ENCODE measurements at places on chromosomes 16 and 17.

DNA sequence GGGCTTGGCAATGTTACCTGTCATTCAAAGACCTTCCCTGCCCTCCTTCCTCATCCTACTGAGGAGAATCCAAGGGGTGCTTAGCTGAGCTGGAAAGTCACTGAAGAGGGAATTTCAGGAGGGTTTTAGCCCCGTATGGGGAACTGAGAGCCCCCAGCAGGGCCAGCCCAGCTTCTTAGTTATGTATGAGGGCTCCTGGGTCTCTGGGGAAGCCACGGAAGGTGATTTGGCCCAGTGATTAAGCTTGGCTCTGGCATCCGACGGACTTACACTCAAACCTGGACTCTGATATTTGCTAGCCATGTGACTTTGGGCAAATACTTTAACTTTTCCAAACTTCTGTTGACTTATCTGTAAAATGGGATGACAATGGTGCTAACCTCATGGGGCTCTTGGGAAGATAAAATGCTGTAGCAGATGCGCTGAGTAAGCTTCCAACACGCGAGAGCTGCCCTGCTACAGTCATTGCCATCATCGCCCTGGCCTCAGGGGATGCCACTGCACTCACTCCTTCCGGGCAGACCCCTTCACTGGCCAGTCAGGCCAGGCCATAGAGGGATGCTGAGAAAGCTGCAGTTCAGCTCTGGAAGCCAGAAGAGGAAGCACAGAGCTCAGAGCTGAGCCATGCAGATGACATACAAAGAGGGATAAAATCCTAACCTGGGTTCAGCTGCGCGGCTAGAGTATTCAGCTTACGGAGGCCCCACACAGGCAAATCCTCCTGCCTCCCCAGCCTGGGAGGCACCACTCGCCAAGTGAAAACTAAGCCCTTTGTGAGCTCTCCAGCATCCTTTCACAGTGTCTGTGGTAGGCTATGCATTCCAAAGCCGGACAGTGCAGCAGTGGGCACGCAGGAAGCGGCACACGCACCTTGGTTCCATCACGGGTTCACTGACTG, 44.9 kb upstream of the PIK3R6 start:
- DNase-seq, result no peak

- no peak for DNase-seq
Measured at GRCh38 chr16:83953796-83954576, 946 bp downstream of the OSGIN1 start.

DNA sequence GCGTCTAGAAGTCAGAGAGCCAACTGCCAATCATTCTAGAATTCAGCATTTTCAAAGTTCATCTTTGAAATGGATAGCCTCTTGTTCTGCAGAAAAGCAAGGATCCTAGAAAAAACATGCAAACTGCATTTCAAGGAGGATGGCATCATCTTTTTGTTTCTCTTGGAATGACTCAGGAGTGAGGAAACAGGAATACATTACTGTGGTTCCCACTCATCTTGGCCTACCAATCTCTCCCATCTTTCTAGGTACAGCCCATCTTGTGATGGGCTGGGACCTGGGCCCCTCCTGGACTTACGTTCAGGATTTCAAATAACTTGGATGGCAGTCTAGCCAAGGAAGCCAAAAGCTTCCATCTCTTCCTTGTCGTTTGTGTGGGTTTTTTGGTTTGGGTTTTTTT, 363.4 kb downstream of the CDH13 start:
- no peak for DNase-seq

DNA sequence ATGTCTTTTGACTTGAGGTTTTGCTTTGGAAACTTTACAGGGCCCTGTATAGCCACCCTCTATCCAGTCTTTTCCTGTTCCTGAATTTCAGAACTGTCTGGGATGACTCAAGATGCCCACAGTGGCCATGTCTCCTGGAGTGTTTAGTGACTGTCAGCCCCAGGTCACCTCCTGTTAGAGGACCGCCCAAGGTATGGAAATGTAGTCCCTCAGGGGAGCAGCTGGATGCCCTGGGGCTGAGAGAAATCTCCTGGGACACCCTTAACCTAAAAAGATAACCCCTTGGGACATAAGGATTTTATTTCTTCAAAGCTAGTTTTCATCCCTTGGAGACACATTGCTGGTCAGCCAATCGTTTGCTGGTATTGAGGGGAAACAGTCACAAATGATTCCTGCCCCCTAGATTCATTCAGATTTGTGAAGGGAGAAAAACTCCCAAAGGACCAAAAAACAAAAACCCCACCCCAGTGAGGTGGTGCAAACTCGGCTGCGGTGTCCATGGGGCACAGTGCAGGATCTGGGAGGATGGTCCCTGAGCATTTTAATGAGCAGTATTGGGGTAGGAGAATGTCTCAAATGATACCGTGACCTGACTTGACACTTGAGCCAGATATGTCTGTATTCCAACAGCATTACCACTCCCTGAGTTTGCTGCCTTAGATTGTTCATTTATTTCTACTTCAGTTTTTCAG, 1.7 kb downstream of the ZNF267 start:
- DNase-seq, result no peak

DNA sequence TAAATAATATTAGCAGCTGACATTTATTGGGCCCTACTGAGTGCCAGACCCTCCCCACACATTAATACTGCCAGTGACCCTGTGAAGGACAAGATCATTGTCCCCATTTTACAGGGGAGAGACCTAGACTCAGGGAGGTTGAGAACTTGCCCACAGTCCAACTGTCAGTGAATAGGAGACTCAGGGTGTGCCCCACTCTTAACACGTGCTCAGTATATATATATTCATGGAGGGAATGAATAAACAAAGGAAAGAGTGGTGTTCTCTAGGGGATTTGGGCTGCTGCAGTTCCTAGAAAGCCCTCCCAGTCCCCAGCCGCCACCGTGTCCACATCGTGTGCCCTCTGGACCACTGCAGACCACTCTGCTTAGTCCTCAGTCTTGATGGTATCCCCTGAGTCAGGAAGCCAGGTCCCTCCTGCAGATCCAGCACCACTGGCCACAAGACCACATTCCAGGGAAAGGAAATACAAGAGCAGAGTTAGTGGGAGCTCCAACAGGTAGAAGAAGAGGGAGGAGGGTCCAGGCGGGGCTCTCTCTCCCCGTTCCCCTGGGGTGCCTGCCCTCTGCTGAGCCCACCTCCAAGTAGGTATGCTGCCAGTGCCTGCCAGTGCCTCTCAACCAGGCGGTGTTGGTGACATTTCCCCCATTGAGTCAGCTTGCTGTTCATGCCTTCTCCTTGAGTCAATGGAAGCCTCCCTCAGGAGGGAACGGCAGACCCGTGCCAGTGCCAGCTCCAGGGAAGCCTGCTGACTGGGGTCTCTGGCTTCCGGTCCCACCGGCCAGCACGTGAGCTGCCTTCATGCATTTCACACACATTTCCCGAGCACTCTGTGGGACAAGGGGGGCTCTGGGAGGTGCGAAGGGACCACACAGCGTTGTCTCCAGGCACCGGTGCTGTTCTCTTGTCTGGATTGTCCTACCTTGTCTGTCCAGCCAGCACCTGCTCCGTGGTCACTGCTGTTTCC, 75.6 kb downstream of the GNAO1 start:
- no peak for DNase-seq

- peak; percentile 47 for DNase-seq
Measured at GRCh38 chr17:77372444-77373298, 231.9 kb downstream of the SEC14L1 start.

GRCh38 chr16:66553223-66553622, 847 bp downstream of the CKLF start:
- DNase-seq, result no peak

DNA sequence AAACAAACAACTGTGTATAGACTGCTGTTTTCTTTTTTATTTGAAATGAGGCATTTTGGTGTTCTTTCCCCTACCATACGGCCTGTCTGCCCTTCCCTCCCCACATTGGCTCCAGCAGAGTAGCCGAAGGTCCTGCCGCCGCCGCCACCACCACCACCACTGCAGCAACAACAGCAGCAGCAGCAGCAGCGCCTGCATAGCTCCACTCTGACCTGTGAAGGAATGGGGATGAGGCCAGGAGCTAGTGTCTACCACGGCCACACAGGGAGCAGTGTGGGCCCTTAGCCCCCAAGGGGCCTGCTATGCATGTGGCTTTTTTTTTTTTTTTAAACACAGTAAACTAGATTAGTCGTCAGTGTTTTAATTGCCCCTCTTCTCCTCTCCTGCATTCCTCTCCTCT, 5.6 kb upstream of the CDK5R1 start:
- no peak for DNase-seq

DNA sequence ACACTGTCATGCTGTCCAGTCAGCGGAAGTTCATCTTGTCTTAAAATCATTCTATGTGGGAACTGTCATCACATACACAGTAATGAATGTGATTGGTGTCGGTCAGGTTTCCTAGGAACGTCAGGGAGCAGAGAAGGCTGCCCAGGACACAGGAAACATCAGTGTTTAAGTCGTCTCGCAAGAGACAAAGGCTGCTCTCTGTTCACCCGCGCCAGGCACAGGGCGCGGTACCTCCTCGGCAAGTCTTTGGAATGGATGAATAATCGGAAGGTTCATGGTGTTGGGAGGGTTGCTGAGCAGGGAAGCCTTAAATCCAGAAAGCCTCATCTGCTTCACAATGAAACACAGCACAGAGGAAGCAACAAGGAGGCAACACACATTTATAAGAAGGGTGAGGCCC, 148.2 kb downstream of the CPPED1 start:
- DNase-seq, result no peak

GRCh38 chr17:40362696-40363110, 1.8 kb downstream of the GJD3 start:
- DNase-seq, result peak; percentile 89

GRCh38 chr17:8692916-8693315, 51.7 kb downstream of the CCDC42 start:
- DNase-seq, result no peak

GRCh38 chr17:31374503-31374902, 17.0 kb upstream of the RAB11FIP4 start:
- no peak for DNase-seq

- no peak for DNase-seq
Measured at GRCh38 chr16:50961952-50962351, 189.1 kb downstream of the SALL1 start.

DNA sequence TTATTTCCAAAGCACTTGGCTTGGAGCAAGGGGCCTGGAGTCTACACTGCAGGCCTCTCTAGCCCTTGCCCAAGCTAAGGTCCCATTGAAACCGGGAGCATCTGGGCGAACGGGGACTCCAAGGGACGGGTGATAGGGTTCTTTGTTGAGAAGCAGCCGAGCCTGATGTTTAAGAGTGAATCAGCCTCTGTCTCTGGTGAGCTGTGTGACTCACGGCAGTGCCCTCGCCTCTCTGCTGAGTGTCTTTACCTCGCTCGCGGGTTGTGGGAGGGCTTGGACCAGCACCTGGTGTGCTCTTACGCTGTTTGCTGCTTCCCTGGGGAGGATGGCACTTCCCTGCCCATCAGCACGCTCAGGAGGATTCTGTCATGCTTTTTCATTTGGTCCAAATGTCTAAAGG, 1.3 kb downstream of the HGS start:
- peak; percentile 67 for DNase-seq

- DNase-seq, result no peak
Measured at GRCh38 chr16:57265850-57266530, 18.5 kb downstream of the PLLP start.

DNA sequence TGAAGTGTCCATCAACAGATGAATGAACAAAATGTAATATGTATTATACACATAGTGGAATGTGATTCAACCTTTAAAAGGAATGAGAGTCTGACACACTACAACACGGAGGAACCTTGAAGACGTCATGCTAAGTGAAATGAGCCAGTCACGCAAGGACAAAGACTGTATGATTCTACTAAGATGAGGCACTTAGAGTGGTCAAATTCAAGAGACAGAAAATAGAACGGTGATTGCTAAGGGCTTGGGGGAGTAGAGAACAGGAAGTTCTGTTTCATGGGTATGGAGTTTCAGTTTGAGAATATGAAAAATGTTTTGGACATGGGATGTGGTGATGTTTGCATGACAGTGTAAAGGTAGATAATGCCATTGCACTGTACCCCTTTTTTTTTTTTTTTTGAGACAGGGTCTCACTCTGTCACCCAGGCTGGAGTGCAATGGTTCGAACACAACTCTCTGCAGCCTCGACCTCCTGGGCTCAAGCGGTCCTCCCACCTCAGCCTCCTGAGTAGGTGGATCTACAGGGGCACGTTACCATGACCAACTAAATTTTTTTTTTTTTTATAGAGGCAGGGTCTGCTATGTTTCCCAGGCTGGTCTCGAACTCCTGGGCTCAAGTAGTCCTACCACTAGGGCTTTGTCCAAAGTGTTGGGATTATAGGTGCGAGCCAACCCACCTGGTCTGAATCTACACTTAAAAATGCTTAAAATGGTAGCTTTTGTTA, 2.9 kb upstream of the CCDC102A start:
- no peak for DNase-seq

GRCh38 chr17:40451420-40451819, 8.2 kb downstream of the IGFBP4 start:
- no peak for DNase-seq

DNA sequence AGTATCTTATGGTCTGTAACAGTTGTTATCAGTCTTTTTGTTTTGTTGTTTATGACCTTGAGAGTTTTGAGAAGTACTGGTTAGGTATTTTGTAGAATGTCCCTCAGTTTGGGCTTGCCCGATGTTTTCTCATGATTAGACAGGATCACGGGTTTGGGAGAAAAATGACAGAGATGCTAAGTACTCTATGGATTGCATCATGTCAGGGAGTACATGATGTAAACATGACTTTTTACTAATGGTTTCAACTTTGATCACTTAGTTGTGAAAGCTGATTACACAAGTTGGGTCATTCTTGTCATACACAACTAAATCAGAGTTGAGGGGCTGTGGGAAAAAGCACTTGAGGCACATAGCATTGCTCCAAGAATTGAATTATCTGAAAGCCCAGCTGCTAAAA, 94.7 kb upstream of the SIAH1 start:
- DNase-seq, result no peak

DNA sequence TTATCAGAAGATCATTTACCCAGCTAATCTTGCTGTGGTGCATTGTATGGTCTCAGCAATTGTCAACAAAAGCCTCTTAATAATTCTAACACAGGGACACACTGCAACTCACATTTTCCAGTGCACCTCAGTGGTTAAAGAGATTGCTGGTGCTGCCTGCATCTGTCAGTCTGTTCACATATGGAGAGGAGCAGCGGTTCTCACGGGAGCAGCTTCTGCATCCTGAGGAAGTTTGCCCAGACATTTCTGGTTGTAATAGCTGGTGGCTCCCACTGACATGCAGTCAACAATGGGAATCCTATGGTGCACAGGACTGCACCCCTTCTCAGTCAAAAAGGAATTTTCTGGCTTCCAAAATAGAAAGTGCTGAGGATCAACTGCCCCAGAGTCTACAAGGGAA, 7.8 kb downstream of the GGA2 start:
- no peak for DNase-seq

GRCh38 chr16:83966153-83966696, 1.8 kb upstream of the NECAB2 start:
- no peak for DNase-seq
